Choroid plexus epithelial cell (primary cell): ENCODE measurements at places on chromosomes 4 and X.

- DNase-seq = no peak
These were observed 218.5 kb upstream of the TLL1 start for GRCh38 chr4:165654556-165654955.

GRCh38 chr4:86909546-86910295, 17.5 kb upstream of the C4orf36 start:
- no peak for DNase-seq

GRCh38 chr4:142663828-142664227, 182.3 kb downstream of the INPP4B start:
- DNase-seq = no peak

- DNase-seq = peak; percentile 50
These were observed 120.5 kb downstream of the AFF1 start for GRCh38 chr4:87055311-87055710.

DNA sequence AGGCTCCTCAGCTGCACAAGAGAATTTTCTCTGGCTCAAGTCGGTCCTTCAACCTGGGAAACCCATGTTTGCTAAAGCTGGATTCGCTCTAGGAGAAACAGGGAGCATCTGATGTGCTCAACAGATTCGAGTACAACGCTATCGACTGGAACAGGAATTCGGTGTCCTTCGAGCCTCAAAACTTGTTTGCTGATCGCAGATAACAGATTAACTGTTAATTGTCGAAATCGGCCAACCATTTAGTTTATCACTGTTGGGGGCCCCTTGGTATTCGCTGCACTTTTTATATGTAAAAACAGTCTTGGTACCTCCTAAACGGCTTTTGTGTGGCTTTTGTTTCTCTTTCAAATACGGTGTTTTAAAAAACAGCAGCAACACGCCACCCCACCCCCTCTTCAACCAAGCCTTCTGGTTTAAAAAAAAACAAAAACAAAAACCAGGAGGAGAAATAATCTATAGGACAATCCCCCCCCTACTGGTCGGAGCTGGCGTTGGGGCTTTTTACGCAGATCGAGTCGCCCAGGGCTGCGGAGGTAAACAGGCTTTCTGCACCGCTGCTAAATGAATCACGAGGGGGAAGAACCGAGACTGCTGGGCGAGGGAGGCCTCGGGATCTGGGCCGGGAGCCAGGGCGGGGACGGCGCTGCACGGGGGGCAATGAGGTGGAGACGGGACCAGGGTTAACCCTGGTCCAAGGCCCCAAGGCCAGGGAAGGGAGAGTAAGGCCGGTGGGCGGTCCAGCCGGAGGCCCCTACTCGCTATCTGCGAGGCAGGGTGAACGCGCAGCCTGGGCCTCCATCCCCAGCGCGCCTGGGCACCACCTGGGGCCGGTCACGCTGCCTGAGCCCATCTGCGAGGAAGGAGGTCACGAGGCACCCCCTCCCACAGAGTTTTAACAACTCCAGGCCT, 71.7 kb upstream of the BCOR start:
- peak; percentile 92 for DNase-seq

- DNase-seq = no peak
These were observed 145.4 kb upstream of the MAP3K15 start for GRCh38 chrX:19660604-19661255.

GRCh38 chr4:89836897-89837384, at the start of gene SNCA:
TSS of gene SNCA (minus strand) at chr4:89837161. CDS start at chr4:89835667, 1,494 bp downstream.
- DNase-seq = peak; percentile 39

GRCh38 chr4:87088186-87088585, 132.2 kb downstream of the KLHL8 start:
- no peak for DNase-seq

DNA sequence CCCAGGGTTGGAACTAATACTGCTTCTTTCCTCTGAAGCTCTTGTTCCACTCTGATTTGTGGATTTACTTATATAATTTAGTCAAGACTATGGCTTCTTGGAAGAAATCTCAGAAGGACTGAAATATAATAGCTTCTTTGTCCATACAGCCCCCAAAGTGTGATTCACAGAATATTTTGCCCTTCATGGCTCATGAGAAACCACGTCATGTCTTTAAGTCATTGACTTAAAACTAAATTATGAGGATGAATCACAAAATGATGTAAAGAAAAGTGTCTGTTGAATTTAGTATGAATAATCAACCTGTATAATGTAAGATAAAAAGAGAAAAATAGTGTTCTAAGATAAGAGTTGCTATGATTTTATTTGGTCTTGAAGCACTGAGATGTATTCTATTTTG, 43.3 kb upstream of the AGA start:
- DNase-seq = no peak

GRCh38 chrX:9560219-9560618, 95.4 kb downstream of the TBL1X start:
- DNase-seq = no peak

- no peak for DNase-seq
These were observed 191.7 kb downstream of the TLL1 start for GRCh38 chr4:166064721-166065120.

DNA sequence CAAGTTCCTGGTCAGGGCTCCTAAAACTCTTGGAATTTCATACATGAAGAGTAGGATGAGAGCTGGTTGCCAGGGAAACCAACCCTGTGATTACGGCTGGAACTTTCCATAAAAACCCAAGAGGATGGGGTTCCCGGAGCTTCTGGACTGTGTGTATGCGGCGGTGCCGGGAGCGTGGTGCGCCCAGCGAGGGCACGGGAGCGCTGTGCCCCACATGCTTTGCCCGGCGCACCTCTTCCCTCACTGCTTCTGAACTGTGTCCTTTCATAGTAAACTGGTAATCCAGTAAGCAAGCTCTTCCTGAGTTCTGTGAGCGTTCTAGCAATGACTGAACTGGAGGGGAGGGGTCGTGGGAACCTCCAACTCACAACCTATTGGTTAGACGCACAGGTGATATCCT, 152.6 kb downstream of the AFAP1 start:
- DNase-seq = no peak

GRCh38 chr4:143514497-143514896, 995 bp downstream of the SMARCA5 start:
- DNase-seq = peak; percentile 61

GRCh38 chr4:98151145-98151924, 8.1 kb upstream of the STPG2 start:
- DNase-seq = peak; percentile 11

DNA sequence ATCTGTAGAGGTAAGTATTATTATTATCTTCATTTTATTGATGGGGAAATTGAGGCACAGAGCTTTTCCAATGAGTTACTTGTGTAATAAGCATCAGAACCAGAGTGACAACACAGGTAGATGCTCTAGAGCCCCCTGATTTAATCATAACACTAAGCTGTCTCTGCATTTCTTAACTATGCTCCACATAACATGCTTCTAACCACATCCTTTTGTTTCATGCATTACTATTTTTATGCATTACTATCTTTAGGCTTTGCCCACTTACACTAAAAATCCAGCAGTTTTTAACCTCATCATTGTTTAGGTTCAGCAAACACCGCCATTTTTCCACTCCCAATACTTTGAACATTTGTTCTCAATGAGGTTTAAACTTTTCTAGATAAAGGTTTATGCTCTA, 1900.8 kb upstream of the PCDH10 start:
- DNase-seq = no peak

GRCh38 chrX:28843817-28844216, 256.6 kb downstream of the IL1RAPL1 start:
- no peak for DNase-seq

DNA sequence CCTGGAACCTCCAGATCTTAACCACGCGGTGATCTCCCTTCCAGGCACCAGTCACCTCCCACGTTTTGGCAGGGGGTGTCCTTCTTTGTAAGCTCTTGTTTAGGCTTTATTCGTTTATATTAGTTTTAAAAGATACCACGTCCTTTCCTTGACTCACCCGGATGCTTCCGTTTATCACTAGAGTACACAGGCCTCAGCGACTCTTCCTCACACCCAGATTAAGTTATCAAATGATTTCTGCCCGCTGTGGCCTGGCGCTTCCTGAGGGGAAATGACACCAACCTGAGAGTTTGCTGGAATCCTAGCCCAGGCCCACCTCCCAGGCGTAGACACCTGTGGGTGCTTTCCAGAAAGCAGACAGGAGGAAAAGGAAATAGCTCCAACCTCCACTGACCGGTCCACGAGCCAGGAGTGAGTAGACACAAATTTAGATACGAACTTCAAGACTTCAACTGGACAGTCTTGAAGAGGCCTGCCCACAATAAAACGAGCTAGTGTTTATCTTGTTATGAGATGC, 756 bp upstream of the ADAMTS3 start:
- DNase-seq = peak; percentile 37

GRCh38 chr4:40687676-40688389, 58.2 kb upstream of the RBM47 start:
- peak; percentile 31 for DNase-seq

GRCh38 chrX:44012484-44013096, 39.4 kb upstream of the NDP start:
- peak; percentile 39 for DNase-seq

DNA sequence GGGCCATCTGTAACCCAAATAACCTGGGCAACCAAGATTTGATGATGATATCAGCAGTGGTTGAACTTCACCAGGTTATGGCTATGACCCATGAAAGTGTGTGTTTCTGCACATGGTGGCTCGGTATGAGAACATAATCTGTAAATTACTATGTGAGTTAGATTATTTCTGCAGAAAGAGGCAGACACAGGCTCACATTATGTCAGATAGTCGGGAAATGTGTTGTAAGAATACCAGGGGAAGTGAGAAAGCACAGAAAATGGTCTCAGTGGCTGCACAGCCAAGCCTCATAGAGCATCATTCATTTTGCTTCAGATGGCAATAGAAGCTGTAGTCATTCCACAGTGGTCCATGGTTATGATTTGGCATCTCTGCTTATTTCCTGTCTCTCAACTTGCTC, 63.0 kb upstream of the RBPJ start:
- no peak for DNase-seq

- peak; percentile 40 for DNase-seq
These were observed at the start of gene CXXC4 for GRCh38 chr4:104494822-104495559. TSS of gene CXXC4 (minus strand) at chr4:104494894. CDS start at chr4:104491802, 3,092 bp downstream.

DNA sequence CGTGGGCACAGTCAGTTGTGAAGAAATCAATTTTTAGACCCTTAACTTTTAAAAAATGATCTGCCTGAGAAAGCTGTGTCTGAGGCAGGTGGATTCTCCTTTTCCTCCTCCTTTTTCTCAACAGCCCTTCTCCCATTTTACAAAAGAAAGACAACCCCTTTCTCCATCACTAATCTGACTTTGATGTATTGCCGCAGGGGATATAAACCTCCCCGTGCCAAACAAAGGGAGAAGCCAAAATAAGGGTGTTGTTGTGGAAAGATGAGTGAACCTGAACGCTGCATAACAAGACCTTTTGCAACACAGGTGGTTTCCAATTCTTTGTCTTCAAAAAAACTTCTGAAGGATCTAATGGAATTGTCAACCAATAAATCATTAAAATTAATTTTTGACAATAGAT, 8.4 kb upstream of the FHL1 start:
- DNase-seq = no peak

DNA sequence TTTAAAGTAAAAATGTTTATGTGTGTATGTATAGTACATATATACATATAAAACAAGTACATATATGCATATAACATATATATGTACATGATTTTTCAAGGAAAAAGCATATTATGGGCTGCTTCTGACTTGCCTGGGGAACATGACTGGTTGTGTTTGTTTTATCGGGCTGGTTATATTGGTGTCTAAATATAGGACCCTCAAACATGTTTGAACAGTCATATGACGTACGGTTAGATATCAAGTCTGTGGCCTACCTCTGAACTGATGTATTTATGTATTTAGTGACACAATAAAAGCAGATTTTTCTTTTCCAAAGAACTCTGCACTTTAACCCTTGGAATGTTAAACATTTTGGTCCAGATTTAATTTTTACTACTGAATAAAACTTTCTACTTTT, 37.9 kb upstream of the ARSD start:
- DNase-seq = no peak

DNA sequence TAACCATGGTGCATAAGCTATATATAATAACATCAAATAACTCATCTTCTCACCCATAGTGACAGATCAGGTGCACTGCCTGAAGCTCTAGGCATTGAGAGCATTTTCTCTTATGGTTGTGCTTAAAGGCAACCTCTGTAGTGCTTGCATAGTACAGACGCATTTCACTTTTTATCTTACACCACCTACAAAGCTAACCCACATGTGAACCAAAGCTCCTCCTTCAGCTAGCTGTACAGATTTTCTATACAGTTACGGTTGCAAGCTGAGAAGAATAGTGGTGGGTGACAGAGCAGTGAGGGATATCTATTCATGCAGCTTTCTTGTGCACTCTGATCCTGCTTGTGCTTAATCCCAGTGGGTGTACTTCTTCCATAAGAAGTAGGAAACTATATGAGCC, 1525.2 kb downstream of the STIM2 start:
- no peak for DNase-seq

GRCh38 chr4:6250235-6250983, 19.2 kb upstream of the WFS1 start:
- DNase-seq = peak; percentile 80

GRCh38 chrX:131577999-131578734, 34.3 kb downstream of the OR13H1 start:
- no peak for DNase-seq

DNA sequence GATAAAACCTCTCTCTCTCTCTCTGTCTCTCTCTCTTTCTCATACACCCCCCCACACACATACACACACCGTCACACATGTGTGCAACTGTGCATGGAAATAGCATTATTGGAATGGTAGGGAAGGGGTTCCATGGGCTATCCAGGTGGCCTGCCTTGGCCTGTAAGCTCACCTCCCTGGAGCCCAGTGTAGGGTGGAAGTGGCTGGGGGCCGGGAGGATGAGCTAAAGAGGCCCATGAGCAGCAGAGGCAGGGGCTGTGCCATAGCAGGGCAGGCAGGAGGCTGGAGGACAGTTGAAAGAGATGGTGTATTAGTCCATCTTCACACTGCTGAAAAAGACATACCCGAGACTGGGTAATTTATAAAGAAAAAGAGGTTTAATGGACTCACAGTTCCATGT, 74.2 kb downstream of the CYTL1 start:
- no peak for DNase-seq

- DNase-seq = no peak
These were observed 51.9 kb downstream of the TMPRSS11F start for GRCh38 chr4:68077737-68078136.

DNA sequence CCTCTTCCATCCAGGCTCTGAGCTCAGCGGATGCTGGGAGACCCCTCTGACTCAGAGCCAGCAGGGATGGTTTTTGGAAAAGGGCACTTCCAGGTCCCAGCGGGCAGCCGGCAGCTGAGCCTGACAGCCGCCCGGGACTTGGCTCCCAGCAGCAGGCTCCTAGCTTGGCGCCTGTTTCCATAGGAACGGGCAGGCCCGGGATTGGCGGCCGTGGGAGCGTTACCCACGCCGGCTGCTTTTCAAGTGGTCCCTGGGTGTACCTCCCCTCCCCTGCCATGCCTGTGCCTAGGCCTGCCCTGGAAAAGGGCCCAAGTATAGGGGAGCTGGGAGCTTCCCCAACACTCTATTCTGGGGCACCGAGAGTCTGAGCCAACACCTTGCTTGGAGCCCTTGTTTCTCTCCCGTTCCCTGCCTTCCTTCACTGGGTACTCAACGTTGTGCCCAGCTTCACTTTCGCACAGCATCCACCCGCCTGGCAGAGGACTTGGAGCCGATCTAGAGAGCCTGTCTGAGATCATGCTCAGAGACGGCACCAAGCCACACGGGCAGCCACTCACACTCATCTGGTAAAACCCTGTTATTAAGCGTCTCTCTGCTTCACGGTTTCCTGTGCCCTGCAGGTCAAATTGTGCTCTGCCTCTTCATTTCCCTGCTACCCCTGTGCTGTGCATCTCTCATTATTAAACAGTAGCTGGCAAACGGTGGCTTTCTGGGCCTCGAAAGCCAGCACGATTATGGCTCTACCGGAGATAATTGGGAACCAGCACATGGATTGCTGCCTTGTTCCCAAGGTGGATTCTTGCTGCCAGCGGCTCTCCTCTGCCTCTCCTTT, 521.5 kb downstream of the BCOR start:
- DNase-seq = no peak

- DNase-seq = peak; percentile 14
These were observed 53.1 kb downstream of the BMP2K start for GRCh38 chr4:78829296-78829695.
